Esophagus muscularis mucosa (tissue), 4 donors: ENCODE measurements at places on chromosomes 3 and 15.
A peak's percentile ranks its signal among the peaks of the same experiment; 100 is the strongest.

DNA sequence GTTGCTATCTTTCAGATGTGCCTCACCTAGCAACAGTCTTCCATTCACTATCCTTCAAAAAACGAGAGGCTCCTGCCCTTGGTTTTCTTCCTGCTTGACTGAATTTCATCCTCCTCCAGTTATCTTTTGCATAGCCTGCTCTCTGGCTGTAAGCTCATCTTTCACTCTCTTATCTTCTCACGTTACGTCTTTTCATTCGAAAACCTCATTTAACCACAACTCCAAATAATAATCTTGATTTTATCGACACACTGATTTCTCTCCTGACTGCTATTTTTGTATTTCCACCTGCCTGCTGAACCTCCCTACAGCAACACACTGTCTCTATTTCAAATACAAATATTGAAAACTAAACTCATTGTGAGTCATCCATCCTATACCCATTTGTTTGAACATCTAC, 230.7 kb upstream of the TMC3 start:
- H3K27me3 ChIP-seq: no peaks in the 10 kb centered on the region
- no peaks in the 10 kb centered on the region for H3K4me1 ChIP-seq
- H3K36me3 ChIP-seq: no peaks in the 10 kb centered on the region
- no peak for DNase-seq

DNA sequence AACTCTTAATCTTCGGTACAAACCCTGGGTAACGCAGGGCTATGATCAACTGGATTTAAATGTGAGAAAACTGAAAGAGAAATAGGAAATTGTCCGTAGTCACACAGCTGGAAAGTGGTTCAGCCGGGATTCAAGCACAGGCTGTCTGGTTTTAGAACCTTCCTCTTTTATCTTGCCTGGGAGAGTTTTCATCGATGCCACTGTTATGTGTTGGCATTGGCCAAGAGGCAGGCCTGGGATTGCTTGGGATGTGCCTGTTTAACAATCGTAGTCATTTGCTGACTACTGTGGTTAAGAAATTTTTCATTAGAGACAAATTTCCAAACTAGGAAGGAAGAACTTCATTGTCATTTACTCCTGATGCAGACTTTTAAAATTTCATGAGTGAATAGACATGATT, 4.3 kb downstream of the MCTP2 start:
- H3K4me3 ChIP-seq: no peak overlapping the region
- peaks cover 15% of the 10 kb centered on the region for H3K27me3 ChIP-seq
- H3K4me1 ChIP-seq: peaks cover 16% of the 10 kb centered on the region

- H3K36me3 ChIP-seq: no peaks in the 10 kb centered on the region
- H3K27me3 ChIP-seq: no peaks in the 10 kb centered on the region
- H3K27ac ChIP-seq: no peak overlapping the region
- no peak for DNase-seq
- H3K4me1 ChIP-seq: no peaks in the 10 kb centered on the region
Observed at GRCh38 chr3:117117188-117117936, 407.8 kb downstream of the TUSC7 start.

- no peaks in the 10 kb centered on the region for H3K27me3 ChIP-seq
- no peak overlapping the region for H3K27ac ChIP-seq
- H3K36me3 ChIP-seq: no peaks in the 10 kb centered on the region
- H3K4me1 ChIP-seq: peaks cover 8% of the 10 kb centered on the region
Observed at GRCh38 chr3:53708001-53708621, 138.1 kb downstream of the CHDH start.

GRCh38 chr3:71466483-71466882, 117.0 kb downstream of the FOXP1 start:
- peaks cover 58% of the 10 kb centered on the region for H3K4me1 ChIP-seq
- no peak overlapping the region for H3K27ac ChIP-seq
- DNase-seq: peak; percentile 53
- no peak overlapping the region for H3K4me3 ChIP-seq

GRCh38 chr3:38317192-38317759, 29.3 kb upstream of the XYLB start:
- no peaks in the 10 kb centered on the region for H3K36me3 ChIP-seq
- no peak for DNase-seq
- H3K4me1 ChIP-seq: no peaks in the 10 kb centered on the region
- no peak overlapping the region for H3K27ac ChIP-seq
- no peak overlapping the region for H3K4me3 ChIP-seq

DNA sequence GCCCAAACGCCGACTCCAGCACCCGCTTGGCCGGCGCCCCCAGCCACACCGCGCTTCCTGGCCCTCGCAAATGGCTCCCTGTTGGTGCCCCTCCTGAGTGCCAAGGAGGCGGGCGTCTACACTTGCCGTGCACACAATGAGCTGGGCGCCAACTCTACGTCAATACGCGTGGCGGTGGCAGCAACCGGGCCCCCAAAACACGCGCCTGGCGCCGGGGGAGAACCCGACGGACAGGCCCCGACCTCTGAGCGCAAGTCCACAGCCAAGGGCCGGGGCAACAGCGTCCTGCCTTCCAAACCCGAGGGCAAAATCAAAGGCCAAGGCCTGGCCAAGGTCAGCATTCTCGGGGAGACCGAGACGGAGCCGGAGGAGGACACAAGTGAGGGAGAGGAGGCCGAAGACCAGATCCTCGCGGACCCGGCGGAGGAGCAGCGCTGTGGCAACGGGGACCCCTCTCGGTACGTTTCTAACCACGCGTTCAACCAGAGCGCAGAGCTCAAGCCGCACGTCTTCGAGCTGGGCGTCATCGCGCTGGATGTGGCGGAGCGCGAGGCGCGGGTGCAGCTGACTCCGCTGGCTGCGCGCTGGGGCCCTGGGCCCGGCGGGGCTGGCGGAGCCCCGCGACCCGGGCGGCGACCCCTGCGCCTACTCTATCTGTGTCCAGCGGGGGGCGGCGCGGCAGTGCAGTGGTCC, 3.5 kb downstream of the ISLR2 start:
- H3K27ac ChIP-seq: no peak overlapping the region
- H3K4me1 ChIP-seq: peaks cover 55% of the 10 kb centered on the region
- DNase-seq: no peak
- no peaks in the 10 kb centered on the region for H3K27me3 ChIP-seq
- no peaks in the 10 kb centered on the region for H3K36me3 ChIP-seq
- no peak overlapping the region for H3K4me3 ChIP-seq

DNA sequence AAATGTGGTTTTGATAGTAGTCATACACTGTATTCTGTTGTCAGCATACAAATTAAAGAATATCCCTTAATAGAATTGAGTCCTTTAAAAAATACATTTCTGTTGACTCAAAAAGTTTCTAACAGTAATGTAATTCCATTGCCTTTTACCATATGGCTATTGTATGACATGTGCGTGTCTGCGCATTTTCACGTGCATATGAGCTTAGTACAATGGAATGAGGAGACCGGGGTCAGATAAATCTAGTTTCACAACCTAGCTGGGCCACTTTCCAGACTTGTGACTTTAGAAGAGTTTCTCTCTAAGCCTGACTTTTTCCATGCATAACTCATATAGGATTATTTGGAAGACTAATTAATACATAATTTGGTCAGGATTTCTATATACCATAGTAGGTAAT, 38.7 kb downstream of the ZBTB38 start:
- H3K27ac ChIP-seq: peak overlapping the region; percentile 98
- no peak for DNase-seq
- peaks cover 90% of the 10 kb centered on the region for H3K4me1 ChIP-seq
- H3K27me3 ChIP-seq: no peaks in the 10 kb centered on the region
- H3K4me3 ChIP-seq: no peak overlapping the region
- peaks cover 49% of the 10 kb centered on the region for H3K36me3 ChIP-seq

DNA sequence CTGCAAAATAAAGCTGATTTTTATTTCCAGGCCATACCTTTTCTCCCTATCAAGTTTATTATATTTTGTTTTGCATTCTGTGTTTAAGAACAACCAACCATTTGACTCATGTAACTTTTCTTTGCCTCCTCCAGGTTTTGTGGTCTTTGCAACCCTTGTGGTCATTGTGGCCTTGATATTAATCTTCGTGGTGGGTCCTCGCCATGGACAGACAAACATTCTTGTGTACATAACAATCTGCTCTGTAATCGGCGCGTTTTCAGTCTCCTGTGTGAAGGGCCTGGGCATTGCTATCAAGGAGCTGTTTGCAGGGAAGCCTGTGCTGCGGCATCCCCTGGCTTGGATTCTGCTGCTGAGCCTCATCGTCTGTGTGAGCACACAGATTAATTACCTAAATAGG, 27.6 kb downstream of the NIPA2 start:
- peaks cover 94% of the 10 kb centered on the region for H3K36me3 ChIP-seq
- H3K27ac ChIP-seq: no peak overlapping the region
- no peak overlapping the region for H3K4me3 ChIP-seq

DNA sequence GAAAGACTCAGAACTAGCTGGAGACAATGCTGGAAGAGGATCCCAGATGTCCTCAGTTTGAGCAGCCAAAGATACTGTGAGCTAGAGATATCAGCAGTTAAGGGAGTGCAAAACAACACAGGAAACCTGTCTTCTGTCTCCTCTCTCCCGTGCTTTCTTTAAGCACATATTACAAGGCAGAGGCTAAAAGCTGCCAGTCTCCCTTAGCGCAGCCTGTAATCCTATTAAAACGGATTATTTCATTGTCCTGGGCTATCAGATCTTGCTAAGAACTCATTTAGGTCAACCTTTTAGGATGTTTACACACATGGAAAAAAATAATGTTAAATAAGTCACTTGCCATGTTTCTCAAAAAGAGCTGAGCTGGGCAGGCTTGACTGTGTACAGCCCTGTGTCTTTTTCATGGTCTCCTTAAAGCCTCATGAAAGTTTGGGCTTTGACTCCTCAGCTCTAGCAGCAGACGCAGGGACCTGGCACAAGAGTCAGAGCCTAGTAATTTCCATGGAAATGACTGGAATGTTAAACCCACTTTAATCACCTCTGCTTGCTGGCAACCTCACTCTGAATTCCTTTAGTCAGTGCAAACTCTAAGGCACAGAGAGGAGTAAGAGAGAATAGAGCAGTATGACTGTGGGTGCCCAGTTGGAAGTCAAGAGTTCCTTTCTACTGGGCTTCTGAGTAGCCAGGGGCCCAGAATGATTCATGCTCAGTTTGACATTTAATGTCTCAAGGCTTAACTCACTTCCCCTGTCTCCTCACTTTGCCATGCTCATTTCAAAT, 491.9 kb downstream of the NTRK3 start:
- no peak for DNase-seq
- no peak overlapping the region for H3K4me3 ChIP-seq
- no peak overlapping the region for H3K27ac ChIP-seq
- no peaks in the 10 kb centered on the region for H3K36me3 ChIP-seq
- no peaks in the 10 kb centered on the region for H3K27me3 ChIP-seq
- no peaks in the 10 kb centered on the region for H3K4me1 ChIP-seq

GRCh38 chr3:124669470-124669869, 60.8 kb upstream of the UMPS start:
- no peak overlapping the region for H3K27ac ChIP-seq
- DNase-seq: no peak
- H3K27me3 ChIP-seq: no peaks in the 10 kb centered on the region

- no peak for DNase-seq
- H3K4me1 ChIP-seq: no peaks in the 10 kb centered on the region
- no peaks in the 10 kb centered on the region for H3K27me3 ChIP-seq
- no peak overlapping the region for H3K27ac ChIP-seq
Observed at GRCh38 chr3:100852840-100853239, 140.4 kb downstream of the ABI3BP start.

- H3K4me1 ChIP-seq: peaks cover 13% of the 10 kb centered on the region
- no peak overlapping the region for H3K27ac ChIP-seq
- DNase-seq: no peak
- no peak overlapping the region for H3K4me3 ChIP-seq
- no peaks in the 10 kb centered on the region for H3K27me3 ChIP-seq
Observed at GRCh38 chr3:146390006-146390772, 79.2 kb downstream of the PLSCR2 start.

GRCh38 chr3:23079976-23080375, 123.2 kb upstream of the UBE2E2 start:
- H3K4me3 ChIP-seq: peak overlapping the region; percentile 27
- no peak overlapping the region for H3K27ac ChIP-seq
- H3K36me3 ChIP-seq: no peaks in the 10 kb centered on the region
- no peak for DNase-seq
- no peaks in the 10 kb centered on the region for H3K27me3 ChIP-seq

DNA sequence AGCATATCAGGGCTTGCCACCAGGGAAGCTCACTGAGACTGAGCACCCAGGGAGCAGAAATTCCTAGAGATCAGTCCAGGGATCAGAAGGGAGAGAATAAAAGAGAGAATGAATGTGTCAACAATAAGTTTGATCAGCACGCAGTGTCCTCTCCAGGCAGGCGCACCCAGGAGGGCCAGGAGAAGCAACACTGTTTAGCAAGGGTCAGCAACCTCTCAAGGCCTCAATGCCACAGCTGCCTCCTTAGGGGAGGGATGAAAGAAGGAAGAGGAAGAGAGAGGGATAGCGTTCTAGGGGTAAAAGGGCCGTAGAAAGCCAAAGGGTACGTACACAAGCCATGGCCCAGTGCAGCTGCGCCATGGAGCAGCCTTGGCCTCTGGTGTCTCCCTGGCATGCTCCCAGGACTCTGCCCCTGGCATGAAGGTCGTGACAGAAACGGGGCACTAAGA, 399.8 kb downstream of the SHQ1 start:
- H3K36me3 ChIP-seq: no peaks in the 10 kb centered on the region
- no peak overlapping the region for H3K27ac ChIP-seq
- peaks cover 26% of the 10 kb centered on the region for H3K4me1 ChIP-seq
- H3K27me3 ChIP-seq: no peaks in the 10 kb centered on the region
- no peak overlapping the region for H3K4me3 ChIP-seq
